Kidney tubule cell (primary cell): ENCODE measurements at places on chromosomes 7 and 10.

- no peak for DNase-seq
These were observed 597.2 kb downstream of the TYW1 start for GRCh38 chr7:67593794-67594193.

DNA sequence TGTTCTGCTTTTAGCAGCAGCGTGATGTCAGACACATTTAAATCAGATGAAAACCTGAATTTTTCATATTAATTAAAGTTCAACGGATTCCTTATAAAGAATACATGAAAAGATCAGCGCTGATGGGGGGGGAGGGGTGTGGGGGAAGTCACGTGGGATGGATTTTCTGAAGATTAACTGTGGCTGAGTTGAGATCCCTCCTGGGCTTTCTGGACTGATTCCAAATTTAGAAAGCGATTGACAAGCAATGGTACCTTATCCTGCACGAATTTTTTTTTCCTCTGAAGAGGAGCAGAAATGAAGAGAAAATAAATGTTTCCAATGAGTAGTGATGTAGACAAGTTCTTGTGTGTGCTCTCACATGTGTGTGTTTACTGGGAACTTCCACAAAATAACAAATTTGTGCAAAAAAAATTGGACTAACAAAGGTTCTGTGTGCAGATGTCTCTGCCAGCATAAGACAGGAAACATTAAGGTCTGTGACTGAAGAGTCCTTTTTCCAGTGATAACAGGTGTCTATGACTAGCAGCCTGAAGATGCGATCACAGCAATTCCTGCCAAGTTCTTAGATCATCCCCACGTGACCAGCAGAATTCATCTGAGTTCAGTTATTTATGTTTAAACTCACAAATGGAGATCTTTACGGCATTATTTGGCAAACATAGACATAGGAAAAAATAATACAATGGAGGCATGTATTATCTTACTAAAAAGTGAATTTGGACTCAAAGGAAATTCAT, 585.2 kb upstream of the CELF2 start:
- DNase-seq = no peak

GRCh38 chr7:20200361-20200760, 16.8 kb downstream of the MACC1 start:
- DNase-seq = peak; percentile 91

DNA sequence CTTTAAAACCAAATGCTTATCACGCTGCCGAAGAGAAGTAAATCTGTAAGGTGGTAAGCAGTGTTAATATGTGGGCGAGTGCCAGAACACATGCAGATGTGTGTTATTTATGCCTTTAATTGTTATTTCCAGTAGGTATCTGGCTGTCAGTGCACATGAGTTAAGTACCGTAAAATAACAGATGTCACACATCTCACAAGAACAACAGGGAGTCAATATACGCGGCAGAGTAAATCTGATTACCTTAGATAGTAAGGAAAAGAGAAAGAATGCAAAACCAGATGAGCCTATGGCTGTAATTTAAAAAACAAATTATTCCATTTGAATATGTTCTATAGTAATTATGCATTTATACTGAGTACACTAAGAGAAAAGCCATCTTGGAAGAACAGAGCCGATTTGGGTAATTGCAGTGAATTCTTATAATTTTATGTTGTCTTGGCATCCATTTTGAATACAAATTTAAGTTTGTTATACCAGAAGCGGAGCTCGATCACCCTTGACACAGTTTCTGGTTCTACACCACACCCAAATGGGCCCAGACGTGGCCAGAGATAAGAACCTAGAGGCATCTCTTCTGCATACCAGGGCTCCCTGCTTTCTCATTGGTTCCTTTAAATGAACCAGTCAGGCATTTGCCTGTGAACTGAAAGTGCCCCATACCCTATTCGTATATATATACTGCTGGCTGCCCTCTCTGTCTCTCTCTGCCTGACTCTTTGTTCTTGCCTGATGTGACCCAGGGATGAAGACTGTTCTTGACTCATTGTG, 34.8 kb downstream of the DNAJB9 start:
- DNase-seq = no peak

GRCh38 chr10:110706690-110707098, 62.6 kb downstream of the RBM20 start:
- DNase-seq = peak; percentile 74
